ENCODE measurements at places on chromosomes 16 and 17.
A peak's percentile ranks its signal among the peaks of the same experiment; 100 is the strongest.

DNA sequence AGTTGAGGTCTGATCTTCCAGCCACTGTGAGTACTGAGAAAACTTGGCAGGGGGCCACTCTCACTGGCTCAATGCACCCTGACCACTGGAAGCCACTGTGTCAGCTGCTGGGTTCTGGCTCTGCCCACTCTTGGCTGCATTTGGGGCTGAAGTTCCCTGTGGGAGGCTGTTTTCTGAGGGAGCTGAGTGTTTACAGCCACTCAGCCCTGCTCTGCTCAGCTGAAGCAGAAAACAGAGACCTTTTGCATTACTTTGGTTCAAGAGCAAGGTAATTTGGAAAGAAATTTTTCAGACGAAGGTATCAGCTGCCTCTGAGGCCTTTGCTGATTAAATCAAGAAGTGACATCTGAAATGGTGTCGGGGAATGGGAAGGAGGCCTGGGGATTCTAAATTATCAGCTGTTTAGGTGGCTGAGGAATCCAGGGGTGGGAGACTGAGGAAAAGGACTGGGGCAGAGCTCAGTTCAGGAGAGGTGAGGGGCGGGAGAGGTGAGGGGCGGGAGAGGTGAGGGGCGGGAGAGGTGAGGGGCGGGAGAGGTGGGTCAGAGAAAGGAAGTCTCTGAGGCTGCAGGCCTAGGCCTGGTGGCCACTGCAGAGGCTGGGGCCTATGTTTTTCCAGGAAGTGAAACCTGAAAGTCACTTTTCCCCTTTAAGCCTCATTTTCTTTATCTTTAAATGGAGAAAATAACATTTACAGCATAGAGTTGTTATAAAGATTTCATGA lies at the start of gene ACSM5:
Gene ACSM5 (plus strand): TSS at position 137 of the 723 bp plus-strand sequence. CDS start 1,951 bp downstream, outside the sequence.
- DNase-seq, result no peak

- DNase-seq, result no peak
Observed at GRCh38 chr17:14165616-14166015, 71.0 kb downstream of the CDRT15 start.

DNA sequence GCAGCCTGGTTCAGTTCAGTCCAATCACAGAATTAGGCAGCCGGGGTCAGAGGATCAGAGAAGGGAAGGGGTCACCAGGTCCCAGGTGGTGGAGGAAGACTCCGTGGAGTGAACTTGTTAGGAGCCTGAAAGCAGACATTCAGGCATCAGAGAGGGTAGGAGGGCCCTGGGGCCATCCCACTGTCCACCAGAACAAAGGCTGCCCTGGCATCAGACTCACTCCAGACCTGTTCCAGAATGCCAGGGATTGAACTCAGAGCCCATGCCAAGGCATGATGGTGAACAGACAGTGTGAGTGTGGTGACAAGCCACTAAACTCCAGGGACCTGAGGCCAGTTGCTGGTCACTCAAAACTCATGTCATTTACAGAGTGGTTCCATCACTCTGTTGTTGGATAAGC lies 37.6 kb downstream of the B4GALNT2 start:
- no peak for DNase-seq

DNA sequence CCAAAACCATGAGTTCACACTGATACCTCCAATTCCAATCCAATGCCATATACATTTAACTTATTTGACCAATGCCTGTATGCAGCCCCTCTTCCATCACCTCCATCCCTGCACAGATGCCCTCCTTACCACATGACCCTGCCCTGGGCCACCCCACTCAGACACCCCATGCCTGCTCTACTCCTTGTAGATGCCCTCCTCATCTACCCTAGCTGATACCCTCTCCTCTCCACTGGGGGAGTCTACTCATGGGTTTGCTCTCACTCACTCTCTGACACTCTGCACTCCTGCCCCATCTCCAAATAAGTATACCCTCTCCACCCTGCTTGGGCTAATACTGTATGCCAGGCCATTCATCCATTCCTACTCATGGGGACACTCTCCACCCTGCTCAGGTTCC lies 16.0 kb upstream of the CMTM4 start:
- DNase-seq, result no peak

GRCh38 chr16:50246299-50247122 lies 19.8 kb upstream of the ADCY7 start:
- DNase-seq, result no peak

- no peak for DNase-seq
Observed at GRCh38 chr16:66988197-66988788, at the start of gene CES4A. Gene CES4A, plus strand, starts transcription at chr16:66988589. Its CDS starts 184 bp downstream, at chr16:66988773.

DNA sequence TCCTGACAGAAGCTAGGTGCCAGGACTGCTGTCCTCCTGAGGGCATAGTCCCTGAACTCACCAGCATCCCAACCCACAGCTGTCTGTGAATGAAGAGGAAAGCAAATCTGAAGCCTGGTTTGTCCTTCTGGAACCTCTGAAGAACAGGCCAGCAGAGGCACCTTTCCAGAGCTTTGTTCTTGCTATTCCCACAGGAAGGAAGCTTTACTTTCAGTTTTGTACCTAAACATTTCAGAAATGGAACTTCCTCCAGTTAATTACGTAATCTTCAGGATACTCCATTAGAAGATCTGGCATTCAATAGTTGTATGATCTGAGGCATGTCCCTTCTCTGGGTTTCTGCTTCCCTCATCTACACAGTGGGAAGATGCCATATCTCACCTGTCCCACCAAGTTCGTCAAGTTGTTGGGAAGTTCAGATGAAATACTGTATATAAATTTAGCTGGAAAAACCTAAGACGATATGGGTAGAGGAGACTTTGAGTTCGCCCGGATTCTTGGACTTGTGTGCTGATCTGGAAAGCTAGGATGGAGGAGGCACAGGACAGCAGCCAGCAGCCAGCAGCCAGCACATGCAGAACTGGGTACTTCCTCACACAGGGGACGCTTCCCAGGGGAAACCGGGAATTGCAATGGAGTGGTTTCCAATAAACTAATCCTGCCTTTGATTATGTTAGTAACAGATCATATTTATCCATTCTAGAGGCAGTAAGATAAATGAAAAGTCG lies 22.4 kb downstream of the NXPH3 start:
- no peak for DNase-seq

DNA sequence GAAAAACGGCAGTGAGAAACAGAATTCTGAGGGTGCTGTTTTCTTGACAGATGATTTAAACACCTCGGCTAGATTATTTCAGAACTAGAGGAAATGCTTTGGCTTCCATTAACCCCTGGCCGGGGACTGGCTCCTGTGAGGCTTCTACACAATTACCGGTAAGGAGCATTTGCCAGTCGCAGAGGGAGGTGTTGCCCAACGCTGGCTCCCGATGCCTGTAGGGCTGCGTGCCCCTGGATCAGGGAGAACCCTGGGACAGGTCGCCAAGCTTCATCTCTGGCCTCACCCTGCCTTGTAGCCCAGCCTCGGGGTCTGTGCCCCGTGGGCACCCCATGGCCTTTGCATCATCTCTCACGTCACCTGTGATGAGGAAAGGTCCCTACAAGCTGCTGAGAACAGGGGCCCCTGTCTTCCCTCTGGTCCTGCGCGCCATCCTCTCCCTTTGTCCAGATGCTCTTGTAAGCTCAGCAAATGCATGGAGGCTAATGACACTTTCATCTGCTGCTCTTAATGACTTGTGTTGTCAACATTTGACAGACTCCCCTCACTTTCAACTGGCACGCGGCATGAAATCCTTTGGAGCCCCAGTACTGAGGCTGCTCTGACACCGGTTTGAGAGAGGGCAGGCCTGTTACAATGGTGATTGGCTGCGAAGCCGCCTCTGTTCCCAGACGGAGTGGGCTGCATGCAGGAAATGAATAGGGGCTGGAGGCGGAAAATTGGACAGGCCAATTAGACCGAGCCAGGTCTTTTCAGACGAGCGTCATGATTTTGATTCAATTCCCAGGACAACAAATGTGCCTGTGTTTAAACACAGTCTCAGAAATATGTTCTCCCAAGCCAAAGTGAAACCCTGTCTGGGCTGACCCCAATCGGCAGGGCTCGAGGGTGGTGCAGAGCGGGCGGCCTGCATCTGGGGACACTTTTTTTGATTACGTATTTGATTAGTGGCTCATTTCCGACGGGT lies 85.5 kb upstream of the DOC2B start:
- peak; percentile 1 for DNase-seq

DNA sequence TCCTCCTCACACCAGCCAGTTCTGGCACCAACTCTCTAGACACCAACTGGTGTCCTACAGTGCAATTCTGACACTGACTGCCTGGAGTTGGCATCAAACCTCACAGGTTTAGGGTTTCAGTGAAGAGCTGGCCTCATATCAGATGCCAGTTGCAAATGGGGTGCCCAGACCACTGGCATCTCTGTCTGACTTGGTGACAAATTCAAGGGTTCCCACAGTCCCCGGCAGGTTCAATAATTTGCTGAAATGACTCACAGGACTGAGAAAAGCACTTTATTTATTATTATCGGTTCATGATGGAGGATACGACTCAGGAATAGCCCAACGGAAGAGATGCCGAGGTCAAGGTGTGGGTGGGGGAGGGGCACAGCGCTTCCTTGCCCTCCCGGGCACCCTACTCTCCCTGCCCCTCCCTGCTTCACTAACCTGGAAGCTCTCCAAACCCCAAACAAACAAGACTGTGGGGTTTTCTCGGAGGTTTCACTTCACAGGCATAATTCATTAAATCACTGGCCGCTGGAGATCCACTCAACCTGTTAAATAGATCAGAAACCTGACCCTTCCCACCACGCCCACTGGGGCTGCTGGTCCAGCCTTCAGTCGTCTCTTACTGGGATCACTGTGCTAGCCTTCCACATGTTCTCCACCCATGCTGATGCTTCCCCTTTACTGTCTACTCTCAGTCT lies 1.7 kb upstream of the NLRP1 start:
- peak; percentile 16 for DNase-seq

GRCh38 chr17:78112518-78113471 lies 15.8 kb downstream of the TMC6 start:
- peak; percentile 82 for DNase-seq

All from stimulated activated CD4-positive, alpha-beta T cell treated with anti-CD3 and anti-CD28 coated beads, Interleukin-4, amount 100 ng/mL, for 24 hours (primary cell).